ENCODE measurements at places on chromosomes 4 and X. TPM values are rescaled to one million over a fixed set of nuclear protein-coding genes. Genes with fewer than 3 reads are reported as not detected.

The CCDC149 gene
- total RNA-seq: 3.1 TPM

The NIPAL1 gene
- 0.46 TPM for total RNA-seq

The NSG1 gene
- 2.7 TPM for total RNA-seq

The ZCCHC4 gene
- total RNA-seq: 17.7 TPM

The NUDT10 gene
- total RNA-seq: 7.2 TPM

The NXF2B gene
- not detected for total RNA-seq

The AKAP14 gene
- total RNA-seq: not detected

The TMEM175 gene
- total RNA-seq: 10.0 TPM

The UPF3B gene
- total RNA-seq: 22.6 TPM

The PDHA1 gene
- 367 TPM for total RNA-seq

The CRMP1 gene
- 83.4 TPM for total RNA-seq

The NCAPG gene
- 105 TPM for total RNA-seq

The PNMA6F gene
- total RNA-seq: not detected

The CT45A5 gene
- not detected for total RNA-seq

The GAGE12G gene
- total RNA-seq: not detected

All from A673 (cell line).